Stimulated activated CD8-positive, alpha-beta memory T cell treated with anti-CD3 and anti-CD28 coated beads, Interleukin-15, amount 100 ng/mL, for 1 hour (primary cell): ENCODE measurements at places on chromosomes 12 and 14.

DNA sequence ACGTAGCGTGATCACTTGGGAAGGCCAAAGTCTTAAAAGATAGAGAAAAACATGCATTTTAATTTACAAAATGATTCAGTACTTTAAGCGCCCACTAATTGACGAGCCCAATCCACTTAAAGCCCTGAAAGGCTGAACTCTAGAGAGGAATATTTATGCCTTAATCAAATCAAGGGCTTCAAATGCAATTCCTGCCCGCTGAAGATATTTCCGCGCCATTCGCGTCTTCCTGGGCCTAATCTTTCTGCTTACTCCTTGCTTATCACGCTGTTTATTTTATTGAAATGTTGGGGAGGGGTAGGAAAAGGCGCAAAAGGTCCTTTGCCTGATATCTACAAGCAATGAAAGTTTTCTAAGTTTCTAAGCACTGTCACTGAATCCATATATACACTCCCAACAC lies 4.0 kb downstream of the TBX3 start:
- no peak for DNase-seq

DNA sequence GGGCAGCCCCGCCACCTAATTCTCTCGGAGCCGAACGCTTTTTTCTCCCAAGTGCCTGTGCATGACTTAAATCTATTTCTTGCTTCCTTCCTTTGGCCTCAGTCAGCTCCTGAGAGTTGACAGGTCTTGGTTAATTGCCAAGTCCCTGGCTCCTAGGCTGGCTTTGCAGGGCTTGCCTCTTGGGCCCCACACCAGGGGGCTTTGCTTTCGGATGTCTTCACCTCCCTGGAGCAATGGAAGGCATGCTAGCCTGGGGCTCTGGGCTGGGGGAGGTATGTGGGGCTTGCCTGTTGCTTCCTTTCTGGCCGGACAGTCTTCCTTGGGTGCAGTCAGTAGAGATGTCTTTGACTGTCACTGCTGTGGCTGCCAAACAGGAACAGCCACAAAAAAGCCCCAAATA lies 2.2 kb upstream of the KRT80 start:
- no peak for DNase-seq

GRCh38 chr14:66606826-66607225 lies 98.9 kb downstream of the GPHN start:
- DNase-seq = no peak

GRCh38 chr12:22855456-22855855 lies 230.5 kb downstream of the ETNK1 start:
- DNase-seq = no peak

DNA sequence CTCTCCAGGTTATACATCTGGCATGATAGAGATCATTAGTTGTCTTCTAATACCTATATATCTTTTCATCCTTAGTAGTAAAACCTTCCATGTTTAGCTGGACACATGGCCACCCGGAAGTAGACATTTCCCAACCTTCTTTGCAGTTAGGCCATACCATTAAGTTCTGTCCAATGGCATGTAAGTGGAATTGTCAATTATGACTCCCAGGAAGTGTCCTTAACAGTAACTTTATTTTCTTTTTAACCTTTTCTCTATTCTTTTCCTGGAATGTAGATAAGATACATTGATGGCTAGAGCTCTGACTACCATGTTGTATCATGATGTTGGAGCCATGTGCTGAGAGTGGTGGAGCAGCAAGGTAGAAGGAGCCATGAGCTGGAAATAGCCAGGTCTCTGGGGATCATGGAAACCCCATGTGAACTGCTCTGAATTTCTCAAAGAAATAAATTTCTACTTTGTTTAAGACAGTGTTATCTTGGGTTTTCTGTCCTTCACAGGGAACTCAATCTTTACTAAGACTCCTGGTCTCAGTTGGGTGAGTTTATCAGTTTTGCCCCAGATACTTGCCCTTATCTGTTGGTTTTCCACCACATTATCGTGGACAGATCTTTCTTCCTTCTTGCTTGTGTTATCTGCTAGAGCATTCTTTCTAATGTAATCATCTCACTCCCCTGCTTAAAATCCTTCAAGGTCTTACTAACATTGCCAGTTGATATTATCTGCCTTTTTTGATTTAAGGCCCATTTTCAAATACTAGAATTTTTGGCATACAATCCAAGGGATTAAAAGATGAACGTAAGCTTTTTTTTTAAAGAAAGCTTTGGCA lies 5.1 kb upstream of the LTA4H start:
- no peak for DNase-seq

DNA sequence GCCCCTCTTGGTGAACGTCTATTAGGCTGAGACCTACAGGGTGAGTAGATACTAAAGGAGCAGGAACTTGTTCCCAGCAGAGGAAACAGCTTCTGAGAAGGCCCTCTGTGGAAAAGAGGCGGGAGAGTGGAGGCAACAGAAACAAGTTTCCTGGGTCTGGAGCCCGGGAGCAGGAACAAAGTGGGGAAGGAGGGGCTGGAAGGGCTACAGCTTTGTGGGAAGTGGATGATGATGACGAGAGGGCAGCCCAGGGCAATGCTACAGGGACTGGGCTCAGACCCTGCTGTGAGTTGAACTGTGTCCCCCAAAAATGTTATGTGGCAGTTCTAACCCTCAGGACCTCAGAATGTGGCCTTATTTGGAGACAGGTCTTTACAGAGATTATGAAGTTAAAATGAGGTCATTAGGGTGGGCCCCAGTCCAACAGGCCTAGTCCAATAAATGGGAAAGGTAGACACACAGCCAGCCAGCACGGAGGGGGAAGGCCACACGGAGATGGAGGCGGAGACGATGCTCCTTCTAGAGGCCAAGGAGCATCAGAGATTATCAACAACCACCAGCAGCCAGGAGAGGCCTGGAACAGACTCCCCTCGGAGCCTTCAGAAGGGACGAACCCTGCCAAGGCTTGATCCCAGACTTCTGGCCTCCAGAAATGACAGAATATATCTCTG lies 14.3 kb downstream of the CAMKK2 start:
- DNase-seq = no peak

DNA sequence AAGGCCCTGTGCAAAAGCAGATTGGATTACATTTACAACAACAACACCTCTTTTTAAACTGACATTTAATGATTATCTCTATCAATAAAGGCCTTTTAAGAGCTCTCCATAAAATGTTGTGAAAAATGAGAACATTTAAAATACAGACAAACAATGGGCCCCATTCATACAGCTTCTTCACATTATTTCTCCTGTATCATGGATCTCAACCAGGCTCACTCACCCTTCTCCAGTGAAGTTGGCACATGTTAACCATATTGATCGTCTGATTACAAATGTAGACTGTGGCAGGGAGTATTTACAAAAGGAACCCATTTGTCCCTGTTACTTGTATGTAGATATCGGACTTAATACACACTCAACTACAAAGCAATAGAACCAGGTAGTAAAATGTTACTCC lies 220.2 kb upstream of the BTG1 start:
- DNase-seq = no peak
